WTC11 (cell line): ENCODE measurements at places on chromosomes 1 and 21.

GRCh38 chr1:60972841-60973364 lies 109.5 kb upstream of the NFIA start:
- DNase-seq = no peak

GRCh38 chr1:198543670-198544260 lies 3.3 kb upstream of the ATP6V1G3 start:
- DNase-seq = no peak

DNA sequence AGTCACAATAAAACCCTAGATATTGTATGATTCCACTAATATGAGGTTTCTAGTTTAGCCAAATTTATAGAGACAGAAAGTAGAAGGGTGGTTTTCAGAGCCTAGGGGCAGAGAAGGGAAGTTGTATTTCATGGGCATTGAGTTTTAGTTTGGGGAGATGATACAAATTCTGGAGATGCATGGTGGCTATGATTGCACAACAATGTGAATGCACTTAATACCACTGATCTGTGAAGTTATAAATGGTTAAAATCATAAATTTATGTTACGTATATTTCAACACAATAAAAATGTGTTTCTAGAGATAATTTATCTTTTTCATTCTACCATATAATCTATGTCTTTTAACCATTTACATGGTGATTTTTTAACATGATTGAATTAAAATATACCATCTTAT lies 779.3 kb upstream of the BRINP3 start:
- DNase-seq = no peak

DNA sequence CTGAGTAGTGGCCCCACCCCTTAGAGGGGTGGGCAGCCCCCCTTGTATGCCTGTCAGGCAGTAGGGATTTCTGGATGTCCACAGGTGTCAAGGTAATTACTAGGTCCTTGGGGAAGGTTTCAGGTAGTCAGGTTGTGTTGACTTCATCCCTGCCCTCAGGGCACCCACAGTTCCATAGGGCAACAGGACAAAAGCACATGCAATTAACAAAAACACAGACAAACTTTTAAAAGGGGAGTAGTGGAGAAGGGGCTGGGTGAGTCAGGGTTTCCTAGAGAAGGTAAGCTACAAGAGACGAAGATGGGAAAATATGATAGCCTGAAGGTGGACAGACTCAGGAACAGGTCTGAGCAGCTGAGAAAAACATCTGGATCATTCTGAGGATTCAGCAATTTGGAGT lies 14.1 kb downstream of the KRTCAP2 start:
- no peak for DNase-seq

- DNase-seq = no peak
Observed at GRCh38 chr1:195415584-195415983, 1192.7 kb downstream of the KCNT2 start.

- no peak for DNase-seq
Observed at GRCh38 chr21:34592120-34592955, 22.6 kb downstream of the RCAN1 start.

DNA sequence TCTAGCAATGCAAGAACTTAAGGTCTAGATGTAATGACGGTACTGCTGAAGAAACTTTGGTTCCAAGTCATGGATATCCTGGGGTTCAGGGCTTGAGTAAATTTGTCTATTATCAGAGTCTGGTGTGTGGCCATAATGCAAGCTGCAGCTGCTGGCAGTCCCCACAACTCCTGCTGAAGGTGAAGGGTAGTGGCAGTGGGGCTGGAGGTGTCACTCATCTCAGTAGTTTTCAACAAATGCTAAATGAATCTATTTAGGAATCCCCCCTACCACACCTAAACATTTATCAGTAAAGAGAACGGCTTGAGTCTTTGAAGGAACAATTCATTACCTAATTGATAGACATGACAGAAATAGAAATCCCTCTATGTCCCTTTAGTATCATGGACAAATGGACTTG lies 99.2 kb upstream of the GNG4 start:
- DNase-seq = no peak

- no peak for DNase-seq
Observed at GRCh38 chr1:234336359-234336758, 36.9 kb upstream of the COA6 start.

GRCh38 chr1:54407404-54408146 lies 1.4 kb upstream of the SSBP3 start:
- peak; percentile 51 for DNase-seq

DNA sequence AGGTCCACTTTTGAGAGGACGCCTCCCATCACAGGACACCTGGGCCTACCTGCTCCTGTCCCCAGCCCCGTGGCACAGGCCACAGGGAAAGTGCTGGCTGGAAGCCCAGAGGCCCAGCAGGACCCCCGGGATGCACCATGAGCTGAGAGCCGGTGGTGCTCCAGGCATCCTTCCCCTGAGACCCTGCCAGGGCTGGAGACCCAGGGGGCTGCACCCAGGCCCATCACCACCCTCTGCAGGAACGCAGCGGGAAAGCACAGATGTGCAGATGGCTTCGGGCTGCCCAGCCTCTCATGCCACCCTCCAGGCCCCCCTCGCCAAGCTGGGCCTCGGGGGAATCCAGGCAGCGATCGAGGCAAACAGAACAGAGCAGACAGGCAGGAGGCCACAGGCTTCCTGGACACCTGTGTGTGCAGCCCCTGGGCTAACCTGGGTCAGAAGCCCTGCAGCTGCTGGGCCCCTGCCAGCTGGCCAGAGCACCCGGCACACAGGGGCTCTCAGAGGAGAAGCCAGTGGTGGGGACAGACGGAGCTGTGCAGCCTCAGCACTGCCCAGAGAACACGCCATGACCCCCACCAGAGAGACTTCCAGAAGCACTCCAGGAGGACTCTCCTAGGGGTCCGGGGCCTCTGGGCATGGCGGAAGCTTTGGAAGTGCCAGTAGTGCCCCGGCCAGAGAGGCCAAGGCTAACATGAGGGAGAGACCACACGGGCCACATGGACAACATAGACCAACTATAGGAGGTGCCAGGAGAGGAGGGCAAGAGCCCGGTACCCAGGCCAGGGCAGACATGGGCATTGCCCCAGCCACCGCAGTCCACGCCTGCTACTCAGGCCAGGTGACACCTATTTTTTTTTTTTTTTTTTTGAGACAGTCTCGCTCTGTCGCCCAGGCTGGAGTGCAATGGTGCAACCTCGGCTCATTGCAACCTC lies 71.4 kb downstream of the ARHGEF16 start:
- no peak for DNase-seq

- no peak for DNase-seq
Observed at GRCh38 chr21:41402796-41403195, 23.2 kb upstream of the MX1 start.

- DNase-seq = no peak
Observed at GRCh38 chr21:25710550-25710949, 24.2 kb downstream of the ATP5PF start.

- peak; percentile 82 for DNase-seq
Observed at GRCh38 chr1:30782361-30783255, 25.0 kb upstream of the LAPTM5 start.

DNA sequence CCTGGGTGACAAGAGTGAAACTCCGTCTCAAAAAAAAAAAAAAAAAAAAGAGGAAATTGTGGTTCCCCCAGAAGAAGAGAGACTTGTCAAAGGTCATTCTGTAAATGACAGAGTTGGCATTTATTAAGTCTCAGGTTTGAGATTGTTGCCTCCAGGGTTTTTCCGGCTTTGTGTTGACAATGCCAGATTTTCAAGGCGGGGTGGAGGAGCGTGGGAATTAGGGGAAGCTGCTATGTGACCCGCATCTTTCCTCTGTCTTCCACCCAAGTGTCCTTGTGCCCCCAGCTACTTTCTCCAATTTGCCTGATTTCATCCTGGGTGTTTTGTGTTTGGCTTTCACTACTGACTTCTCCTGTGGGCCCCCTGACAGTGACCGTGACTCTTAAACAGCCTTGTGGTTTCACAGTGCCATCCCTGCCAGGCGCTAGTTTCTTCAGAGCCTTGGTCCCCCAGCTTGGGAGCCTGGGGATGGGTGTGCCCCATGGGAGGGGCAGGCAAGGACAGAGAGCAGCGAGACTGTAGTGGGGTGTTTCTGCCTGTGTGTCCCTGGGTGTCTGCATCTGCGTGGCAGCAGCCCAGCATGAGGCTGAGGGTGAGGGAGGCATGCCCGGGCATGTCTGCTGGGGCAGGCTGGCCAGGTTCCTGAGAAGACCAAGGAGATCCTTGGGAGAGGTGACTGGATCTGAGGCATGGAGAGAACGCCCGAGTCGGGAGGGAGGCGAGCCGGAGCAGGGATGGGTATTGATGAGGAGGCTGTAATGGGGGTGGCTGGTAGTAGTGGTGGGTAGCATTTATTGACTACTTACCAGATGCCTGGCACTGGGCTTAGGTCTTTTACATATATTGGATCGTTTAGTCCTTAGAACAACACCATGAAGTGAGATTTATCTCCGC lies 46.3 kb downstream of the IER5 start:
- DNase-seq = no peak
